ENCODE measurements at places on chromosomes 16 and 17.

- no peak for DNase-seq
Measured at GRCh38 chr17:81523402-81524038, 4.7 kb upstream of the FSCN2 start.

- no peak for DNase-seq
Measured at GRCh38 chr17:46977348-46977747, 1.7 kb downstream of the RPRML start.

- DNase-seq, result no peak
Measured at GRCh38 chr17:2442166-2442565, 41.3 kb upstream of the MNT start.

GRCh38 chr17:83118071-83118841 is 38.8 kb downstream of the METRNL start:
- DNase-seq, result no peak

DNA sequence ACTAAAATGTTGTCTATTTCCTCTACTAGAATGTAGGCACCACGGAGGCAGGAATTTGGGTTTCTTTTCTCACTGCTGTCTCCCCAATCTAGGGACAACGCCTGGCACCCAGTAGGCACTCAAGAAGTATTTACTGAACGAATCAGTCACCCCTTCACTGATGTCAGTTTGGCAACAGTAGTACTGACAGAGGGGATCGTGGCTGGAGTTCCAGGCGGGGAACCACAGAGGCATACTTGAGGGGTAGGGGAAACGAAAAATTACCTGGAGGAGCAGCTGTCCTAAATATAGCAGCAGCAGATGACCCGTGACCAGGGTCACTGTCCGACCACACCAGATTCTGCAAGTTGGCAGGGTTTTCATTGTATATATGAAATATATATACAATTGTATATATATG is 33.3 kb downstream of the TRIM25 start:
- DNase-seq, result no peak

- DNase-seq, result peak; percentile 78
Measured at GRCh38 chr16:30417529-30418349, 10.3 kb downstream of the ZNF771 start.

- DNase-seq, result no peak
Measured at GRCh38 chr17:58384897-58385296, 32.4 kb downstream of the RNF43 start.

DNA sequence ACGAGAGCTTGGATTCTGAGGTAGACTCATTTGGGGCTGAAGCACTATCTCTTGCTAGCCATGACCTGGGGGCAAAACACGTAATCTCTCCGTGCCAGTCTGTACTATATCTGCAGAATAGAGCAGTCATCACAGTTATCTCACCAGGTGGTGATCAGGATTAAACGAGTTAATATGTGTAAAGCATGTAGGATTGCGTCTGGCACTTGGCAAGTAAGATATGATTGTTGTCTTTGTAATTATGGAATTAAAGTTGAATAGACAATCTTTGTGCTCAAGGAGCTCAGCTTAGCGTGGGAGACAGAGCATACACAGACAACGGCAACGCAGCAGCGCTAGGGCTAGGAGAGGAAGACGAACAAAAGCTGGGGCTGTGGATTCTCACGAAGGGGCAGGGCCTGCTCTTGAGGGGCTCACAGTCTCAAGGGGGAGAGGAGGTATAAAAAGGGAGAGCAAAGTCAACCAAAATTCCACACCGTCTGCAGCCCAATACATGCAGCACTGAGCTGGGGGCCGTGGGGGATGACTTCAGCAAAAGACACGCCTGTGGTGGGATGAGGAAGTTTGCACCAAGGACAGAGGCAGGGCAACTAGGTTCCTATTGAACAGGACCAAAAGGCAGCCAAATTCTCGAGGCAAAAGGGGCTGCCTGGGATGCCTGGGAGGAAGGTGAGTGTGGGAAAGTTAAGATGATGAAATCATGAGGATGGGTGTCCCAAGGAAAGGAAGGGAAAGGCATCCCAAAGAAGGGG is 68.6 kb downstream of the SDK2 start:
- DNase-seq, result no peak

DNA sequence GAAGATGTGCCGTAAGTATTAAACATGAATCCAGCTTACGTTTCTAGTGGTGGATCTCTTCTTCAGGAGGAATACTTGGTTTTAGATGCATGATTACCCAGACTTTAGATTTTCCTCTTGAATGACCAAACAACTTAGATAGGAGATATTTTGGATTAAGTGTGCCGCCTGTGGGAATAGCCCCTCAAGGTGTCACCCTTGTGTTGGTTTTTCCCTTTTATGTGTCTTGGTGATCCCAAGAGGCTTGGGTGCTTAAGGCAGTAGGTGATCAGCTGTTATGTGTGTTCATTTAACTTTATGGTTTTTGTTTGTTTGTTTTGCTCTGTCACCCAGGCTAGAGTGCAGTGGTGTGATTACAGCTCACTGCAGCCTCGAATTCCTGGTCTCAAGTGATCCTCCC is 115.1 kb downstream of the PPM1E start:
- DNase-seq, result no peak

GRCh38 chr16:46751381-46751780 is 3.2 kb upstream of the MYLK3 start:
- no peak for DNase-seq

DNA sequence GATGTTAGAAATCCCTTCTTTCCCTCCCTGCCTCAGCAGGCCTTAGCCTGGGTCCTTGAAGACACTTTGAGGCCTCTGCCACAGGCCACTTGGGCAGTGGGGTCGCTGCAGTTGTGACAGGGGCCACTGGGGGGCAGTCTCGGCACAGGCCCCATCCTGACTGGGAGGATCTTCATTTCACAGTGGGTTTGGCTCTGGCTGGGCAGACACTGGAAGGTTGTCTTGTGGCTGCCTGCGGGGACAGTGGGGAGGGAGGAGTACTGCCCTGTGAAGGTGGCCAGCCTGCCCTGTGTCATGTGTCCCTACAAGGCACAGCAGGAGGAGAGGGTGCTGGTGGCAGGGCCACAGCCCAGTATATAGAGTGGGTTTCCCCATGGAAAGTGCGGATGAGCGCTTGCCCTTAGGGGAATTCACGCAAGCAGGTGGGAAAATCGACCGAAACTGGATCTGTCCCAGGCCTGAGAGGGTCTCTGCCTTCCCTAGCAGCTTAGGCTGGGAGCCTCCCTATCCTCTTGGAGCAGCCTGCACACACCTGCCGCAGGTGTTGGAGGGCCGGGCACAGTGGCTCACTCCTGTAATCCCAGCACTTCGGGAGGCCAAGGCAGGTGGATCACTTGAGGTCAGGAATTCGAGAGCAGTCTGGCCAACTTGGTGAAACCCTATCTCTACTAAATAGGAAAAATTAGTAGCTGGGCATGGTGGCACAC is 28.8 kb downstream of the GINS2 start:
- DNase-seq, result no peak

GRCh38 chr17:35432176-35433074 is at the start of gene SLFN12:
SLFN12 (minus strand) TSS chr17:35432500; CDS start chr17:35423028, 9,472 bp downstream.
- peak; percentile 45 for DNase-seq

GRCh38 chr17:34275881-34276280 is 5.9 kb downstream of the CCL7 start:
- DNase-seq, result no peak

DNA sequence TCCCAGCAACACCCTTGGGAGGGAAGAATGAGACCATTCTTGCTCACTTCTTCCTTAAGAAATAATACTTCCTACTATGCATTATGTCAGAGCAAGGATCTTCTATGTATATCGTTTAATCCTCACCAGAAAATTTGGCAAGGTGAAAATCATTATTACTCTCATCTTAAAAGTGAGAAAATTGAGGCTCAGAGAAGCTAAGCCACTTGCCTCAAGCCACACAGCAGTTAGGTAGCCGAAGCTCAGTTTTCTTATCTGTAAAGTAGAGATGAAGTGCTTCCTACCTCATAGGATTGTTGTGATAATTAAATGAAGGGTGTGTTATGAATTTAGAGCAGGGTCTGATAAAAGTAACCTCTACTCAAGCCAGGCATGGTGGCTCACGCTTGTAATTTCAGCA is 368.9 kb upstream of the ASIC2 start:
- DNase-seq, result no peak

- DNase-seq, result no peak
Measured at GRCh38 chr17:77929871-77930436, 28.5 kb upstream of the TNRC6C start.

GRCh38 chr16:11100239-11100750 is 155.7 kb downstream of the SOCS1 start:
- DNase-seq, result no peak

- DNase-seq, result no peak
Measured at GRCh38 chr17:60704170-60704569, 26.5 kb downstream of the BCAS3 start.

- DNase-seq, result no peak
Measured at GRCh38 chr17:31379597-31380205, 11.8 kb upstream of the RAB11FIP4 start.

GRCh38 chr17:10792151-10792550 is 11.7 kb downstream of the TMEM238L start:
- DNase-seq, result no peak

DNA sequence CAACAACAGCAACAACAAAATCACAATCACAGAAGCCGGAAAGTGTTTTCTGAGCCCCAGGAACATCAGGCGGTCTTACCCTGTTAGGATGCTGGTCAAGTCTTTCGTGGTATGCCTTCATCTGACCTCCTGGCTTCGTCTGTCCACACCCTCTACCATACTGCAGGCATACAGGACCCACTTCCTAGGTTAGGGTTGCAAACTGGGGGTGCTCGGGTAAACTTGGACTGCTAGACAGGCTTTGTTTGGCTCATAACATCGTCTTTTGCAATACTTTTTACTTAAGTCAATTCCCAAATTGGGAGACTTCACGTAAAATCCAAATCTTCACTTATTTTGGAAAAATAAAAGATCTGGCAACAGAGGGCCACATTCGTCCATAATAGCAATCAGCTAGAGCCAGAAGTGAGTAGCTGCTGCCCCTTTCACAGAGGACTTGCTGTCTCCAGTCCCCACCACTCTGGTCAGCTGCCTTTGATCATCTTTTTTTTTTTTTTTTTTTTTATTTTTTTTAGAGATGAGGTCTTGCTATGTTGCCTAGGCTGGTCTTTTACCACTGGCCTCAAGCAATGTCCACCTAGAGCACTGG is 30.0 kb downstream of the CHD9 start:
- DNase-seq, result no peak

DNA sequence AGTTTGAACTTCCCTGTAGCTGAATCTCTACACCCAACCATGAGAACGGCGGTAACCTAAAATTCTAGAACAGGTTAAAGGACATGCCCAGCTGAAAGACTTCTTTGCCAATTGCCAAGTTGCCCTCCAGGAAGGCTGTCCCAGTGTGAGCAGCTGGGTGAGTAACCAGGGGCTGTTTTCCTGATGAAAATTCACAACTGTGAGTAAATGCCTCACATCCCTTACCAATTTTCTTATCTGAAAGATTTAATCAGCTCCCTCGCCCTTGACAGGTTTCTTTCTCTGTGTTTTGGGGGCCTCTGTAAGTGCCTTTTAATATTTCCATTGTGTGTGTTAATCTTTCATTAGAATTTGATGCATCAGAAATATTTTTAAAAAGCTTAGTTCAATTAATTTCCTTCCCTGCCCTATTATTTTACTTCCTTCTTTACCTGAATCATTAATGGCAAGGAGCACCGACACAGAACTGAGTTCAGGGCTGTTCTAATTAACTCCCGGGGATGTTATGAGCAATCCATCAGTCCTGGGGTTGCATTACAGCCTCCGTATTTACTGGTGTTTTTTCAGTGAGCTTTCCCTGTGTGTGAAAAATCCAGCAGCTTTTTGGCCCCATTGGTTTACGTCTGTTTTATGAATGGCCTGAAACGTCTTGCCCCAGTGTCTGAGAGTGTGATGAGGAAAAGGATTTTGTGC is 152.9 kb downstream of the CLEC16A start:
- no peak for DNase-seq

GRCh38 chr17:48571024-48571818 is 6.9 kb downstream of the HOXB4 start:
- DNase-seq, result no peak

DNA sequence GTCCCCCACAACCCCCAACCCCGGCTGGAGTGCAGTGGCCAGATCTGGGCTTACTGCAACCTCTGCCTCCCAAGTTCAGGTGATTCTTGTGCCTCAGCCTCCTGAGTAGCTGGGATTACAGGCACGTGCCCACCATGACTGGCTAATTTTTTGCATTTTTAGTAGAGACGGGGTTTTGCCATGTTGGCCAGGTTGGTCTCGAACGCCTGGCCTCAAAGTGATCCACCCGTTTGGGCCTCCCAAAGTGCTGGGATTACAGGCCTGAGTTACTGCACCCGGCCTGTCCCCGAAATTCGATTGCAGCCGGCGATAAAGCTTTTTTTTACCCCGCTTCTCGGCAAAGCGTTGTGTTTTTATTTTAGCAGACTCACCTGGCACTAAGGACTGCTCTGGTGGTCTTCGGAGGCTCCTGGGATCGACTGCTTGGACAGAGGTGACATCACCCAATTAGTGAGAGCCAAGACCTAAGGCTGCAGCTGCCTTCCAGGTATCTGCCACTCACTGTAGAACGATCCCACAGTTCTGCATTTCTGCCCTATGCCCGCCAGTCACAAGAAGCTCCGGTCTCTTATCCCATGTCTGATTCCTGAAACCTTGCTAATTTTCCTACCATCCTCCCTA is 82.2 kb upstream of the ARL4D start:
- no peak for DNase-seq

GRCh38 chr16:69412287-69412686 is 12.1 kb upstream of the CYB5B start:
- no peak for DNase-seq

GRCh38 chr16:70764632-70765031 is 36.3 kb downstream of the VAC14 start:
- no peak for DNase-seq

GRCh38 chr17:60773552-60773951 is 95.9 kb downstream of the BCAS3 start:
- DNase-seq, result no peak

GRCh38 chr16:72536723-72537435 is 364.9 kb upstream of the PMFBP1 start:
- DNase-seq, result no peak

DNA sequence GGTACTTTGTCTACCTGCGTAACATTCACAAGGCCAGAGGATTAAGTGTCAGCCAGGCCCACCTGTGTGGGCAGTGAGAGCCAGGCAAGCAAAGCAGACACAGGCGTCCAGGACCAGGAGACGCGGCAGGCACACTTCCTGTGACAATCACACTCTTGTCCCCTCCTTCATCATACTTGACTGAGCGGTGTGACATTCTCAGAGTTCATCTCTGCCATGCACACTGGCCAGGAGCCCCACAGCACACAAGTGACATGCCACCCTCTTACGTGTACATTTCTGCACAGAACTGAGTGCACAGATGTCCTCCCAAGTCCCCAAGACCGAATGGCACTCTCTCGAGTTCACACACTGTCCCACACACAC is 8.7 kb downstream of the PPP1R9B start:
- DNase-seq, result no peak
